ENCODE measurements at places on chromosomes 16 and 17. TPM values are rescaled to one million over a fixed set of nuclear protein-coding genes. Genes with fewer than 3 reads are reported as not detected.

Gene SLC2A4
- total RNA-seq, result 7.6 TPM

Gene SLC16A13
- 44.4 TPM for total RNA-seq

- DNase-seq, result no peak
Measured at GRCh38 chr16:86033971-86034370, 135.0 kb downstream of the IRF8 start.

DNA sequence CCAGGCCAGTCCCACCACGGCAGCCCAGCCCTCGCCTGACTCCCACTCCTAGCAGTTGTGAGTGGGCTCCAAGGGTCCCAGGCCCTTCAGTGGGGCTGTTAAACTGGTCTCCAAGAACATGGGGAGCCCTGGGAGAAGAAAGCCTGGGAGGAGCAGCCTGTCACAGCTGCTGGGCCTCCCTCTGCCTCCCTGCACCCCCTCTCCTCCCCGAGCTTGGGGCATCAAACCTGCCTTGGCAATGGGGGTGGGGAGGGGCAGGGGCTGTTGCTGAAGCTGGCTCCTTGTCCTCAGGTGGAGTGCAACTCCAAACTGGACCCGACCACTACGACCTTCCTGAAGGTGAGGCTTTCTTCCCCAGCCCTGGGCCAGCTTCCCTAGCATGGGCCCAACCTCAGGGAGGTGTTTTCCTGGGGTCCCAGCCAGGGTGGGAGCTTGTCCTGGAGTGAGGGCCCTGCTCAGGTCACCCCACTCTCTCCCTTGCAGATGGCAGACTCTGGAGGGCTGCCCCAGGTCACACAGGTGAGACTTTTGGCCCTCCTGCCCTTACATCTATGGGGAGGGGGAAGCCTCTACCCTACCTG lies 6.6 kb upstream of the SETD6 start:
- DNase-seq, result no peak

GRCh38 chr17:74842599-74843351 lies 16.9 kb downstream of the GRIN2C start:
- peak; percentile 54 for DNase-seq

DNA sequence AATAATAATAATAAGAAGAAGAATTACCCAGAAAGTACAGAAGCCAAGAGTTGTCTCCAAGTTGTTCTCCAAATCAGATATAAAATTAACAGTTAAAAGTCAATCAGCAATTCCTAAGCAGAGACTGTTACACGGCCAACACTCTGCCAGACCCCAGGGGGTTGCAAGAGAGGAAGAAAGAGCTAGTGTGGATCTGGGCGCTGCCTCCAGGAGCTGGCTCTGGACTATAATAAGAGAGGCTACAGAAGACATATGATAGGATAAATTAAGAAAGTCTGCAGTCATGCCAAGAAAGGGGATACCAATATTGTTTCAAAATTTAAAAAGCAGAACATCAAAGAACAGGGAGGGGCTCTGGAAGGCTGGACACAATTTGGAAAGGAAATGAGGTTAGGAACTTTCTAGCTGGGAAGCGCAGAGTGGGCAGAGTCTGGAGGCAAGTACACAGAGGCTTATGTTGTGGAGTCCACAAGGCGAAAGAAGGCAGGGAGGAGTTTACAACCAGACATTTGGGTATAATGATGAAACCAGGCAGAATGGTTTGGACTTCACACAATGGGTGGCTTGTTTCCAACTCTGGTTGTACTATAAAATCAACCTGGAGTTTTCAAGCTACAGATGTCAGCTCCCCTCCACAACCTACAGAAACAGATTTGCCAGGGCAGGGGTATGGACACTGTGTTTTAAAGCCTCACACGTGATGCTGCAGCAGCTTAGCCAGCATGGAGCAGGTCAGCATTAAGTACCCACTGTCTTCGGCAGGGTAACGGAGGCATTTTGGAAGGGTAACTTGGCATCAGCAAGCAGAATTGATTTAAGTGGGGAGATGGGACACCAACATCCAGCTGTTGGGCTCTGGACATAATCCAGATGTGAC lies 49.4 kb downstream of the SLC39A11 start:
- DNase-seq, result no peak

DNA sequence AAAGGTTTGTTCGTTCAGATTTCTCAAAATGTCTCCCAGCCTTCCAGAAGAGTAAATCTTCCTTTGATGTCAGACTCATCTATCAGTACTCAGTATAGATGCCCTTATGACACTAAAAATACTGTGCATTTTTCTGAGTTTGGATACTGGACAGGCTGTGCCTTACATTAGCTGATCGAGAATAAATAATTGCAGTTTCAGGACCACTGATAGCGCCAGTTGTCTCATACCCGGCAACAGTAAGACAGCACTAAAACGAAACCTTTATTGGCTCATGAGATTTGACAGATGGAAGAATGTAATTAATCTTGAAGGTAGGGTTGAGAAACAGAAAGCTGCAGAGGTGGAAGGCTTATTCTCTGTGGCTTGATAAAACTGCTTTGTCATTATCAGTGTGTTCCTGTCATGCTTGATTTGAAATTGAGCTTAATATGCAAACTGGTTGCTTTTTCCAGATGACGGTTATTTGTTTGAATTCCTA lies 1.2 kb downstream of the ATP6V0A1 start:
- DNase-seq, result no peak

Gene AGRP
- not detected for total RNA-seq

Gene ABCC6
- total RNA-seq, result 27.5 TPM

DNA sequence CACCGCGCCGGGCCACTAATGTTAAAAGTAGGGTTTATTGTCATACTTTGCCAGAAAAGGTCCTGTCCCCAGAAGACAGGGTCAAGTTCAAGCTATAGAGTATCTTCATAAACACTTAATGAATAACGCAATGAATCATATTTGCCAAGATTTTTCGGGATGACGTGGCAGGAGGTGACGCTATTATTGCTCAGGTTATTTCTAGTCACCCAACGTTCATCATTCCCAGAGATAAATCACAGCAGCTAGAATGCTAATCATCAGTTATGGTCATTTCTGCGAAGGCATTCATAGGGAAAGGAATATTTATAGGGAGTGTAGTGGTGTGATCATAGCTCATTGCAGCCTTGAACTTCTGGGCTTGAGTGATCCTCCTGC lies 2.0 kb downstream of the TMC5 start:
- peak; percentile 37 for DNase-seq

Gene CNEP1R1
- total RNA-seq, result 15.7 TPM

DNA sequence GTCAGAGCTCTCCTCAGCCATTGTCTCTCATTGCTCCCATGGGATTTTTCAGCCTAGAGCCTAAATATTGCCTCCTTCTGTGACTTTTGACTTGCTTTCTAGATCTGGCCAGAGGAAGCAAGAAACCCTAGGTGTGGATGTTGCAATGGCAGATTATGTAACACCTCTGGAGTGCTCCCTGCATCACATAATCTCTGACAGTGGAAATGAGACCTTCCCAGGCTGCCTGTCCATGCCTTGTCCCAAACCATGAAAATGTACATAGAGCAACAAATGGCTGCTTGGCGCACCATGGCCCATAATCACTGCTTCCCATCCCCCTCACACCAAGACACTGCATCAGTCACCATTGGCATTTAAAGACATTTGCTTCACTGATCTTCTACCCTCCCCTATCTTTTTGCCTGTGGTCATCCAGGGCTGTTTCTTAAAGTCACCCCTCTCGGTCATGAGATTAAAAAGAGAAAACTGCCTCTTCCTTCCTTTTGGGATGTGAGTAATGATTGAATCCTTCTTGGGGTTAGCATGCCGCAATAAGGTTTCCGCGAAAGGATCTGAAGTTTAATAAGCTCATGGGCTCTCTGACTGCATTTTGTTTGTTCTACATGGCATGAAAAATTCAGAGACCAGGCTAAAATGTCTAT lies 34.2 kb upstream of the CCL2 start:
- no peak for DNase-seq

DNA sequence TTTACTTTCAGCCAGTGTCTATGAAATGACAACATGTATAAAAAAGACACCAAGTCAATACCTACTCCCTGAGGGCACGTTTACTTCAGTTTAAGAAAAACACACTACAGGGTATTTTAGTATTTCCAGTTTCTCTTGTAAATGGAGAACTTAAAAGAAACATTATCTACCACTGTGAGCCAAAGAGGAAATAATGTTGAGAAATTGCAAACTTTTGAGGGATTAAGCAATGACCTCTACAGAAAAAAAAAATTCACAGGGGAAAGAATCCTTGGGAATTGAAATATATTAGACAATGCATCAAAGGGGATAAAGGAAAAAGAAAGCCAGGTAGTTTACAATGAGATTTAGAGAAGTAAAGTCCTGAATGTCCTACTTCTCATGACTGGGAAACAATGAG lies 126.0 kb downstream of the KCNJ2 start:
- no peak for DNase-seq

Gene ABCA10
- total RNA-seq, result 8.7 TPM

Gene RNF112
- total RNA-seq, result 7.3 TPM

Gene KRT222
- total RNA-seq, result 12.7 TPM

Gene CCNF
- total RNA-seq, result 3.7 TPM

Gene PNMT
- 1.8 TPM for total RNA-seq
